Inflammatory macrophage treated with lipopolysaccharide for 4 hours (primary cell): ENCODE measurements at places on chromosomes 1 and 21.

- DNase-seq: no peak
These were observed 22.3 kb upstream of the TTF2 start for GRCh38 chr1:117037802-117038201.

DNA sequence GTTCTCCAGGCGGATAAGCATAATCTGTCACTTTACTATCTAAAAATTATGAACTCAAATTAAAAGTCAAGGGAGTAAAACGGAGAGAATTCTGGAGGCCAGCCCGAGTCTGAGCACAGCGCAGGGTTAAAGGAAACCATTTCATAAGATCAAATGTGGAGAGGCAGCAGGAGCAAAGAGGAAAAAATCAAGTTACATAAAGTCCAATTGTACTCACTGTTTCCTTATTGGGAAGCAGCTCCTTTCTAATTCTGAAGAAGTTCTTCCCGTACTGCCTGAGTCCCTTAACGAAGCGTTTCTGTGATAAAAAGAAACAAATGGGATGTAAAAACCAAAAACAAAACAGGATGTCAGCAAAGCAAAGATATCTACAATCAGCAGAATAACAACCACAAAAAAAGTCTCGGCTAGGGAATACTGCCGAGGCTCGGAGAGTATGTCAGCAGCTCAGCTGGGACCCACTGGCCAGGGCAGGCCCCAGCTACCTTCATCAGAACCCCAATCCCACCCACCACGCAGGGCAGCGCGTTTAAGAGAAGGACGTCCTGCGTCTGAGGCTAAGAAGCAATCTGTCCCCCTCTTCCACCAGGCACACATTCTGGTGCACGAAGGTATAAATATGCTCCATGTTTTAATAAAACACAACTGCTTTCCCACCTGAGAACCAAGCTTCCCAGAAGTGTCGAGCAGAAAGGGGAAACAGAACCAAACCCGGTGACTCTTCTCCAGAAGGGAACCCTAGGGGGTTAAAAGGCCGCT, 104.8 kb downstream of the SLC45A1 start:
- DNase-seq: peak; percentile 40

DNA sequence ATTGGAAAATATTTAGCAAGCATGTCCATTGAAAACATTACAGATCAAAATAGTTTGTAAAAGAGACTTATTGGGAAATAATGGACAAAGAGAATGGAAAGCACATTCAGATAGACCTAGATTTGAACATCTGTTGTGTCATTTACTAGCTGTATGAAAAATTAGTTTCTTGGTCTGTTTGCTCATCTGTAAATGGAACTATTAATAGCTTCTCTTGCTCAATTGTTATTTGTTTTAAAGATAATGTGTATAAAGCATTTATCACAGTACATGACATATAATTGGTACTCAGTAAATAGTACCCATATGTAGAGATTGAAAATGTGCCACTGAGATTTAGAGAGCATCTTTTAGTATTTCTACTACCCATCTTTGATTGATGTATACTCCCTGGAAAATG, 25.9 kb downstream of the RPAP2 start:
- DNase-seq: no peak

- DNase-seq: no peak
These were observed at the start of gene PTPRF for GRCh38 chr1:43530483-43531106. Gene PTPRF (plus strand): TSS chr1:43530883. CDS start chr1:43545076, 14,193 bp downstream.

- DNase-seq: no peak
These were observed 582.7 kb downstream of the PTPRC start for GRCh38 chr1:199221371-199222150.

DNA sequence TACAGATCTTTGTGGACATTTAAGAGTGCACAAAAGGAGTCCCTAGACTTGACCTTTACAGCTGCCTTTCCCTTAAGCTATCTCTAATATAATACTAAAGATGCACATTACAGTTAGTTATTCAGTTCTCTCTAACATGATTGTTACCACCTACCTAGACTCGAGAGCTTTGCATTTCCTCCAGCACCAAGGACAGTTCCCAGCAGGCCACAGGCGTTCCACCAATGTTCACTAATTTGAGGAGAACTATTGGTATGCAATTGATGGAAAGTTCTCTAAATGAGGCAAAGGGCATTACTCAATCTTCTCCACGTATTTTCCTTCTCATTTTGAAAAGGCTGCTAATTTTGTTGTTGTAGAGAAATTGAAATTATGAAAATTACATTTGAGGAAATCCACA, 5.4 kb upstream of the NTNG1 start:
- DNase-seq: no peak

- DNase-seq: peak; percentile 31
These were observed 20.4 kb upstream of the OR6N2 start for GRCh38 chr1:158801396-158801795.

- DNase-seq: no peak
These were observed 22.9 kb downstream of the CBR1 start for GRCh38 chr21:36092681-36093080.

GRCh38 chr1:218589487-218589886, 244.4 kb downstream of the TGFB2 start:
- no peak for DNase-seq

DNA sequence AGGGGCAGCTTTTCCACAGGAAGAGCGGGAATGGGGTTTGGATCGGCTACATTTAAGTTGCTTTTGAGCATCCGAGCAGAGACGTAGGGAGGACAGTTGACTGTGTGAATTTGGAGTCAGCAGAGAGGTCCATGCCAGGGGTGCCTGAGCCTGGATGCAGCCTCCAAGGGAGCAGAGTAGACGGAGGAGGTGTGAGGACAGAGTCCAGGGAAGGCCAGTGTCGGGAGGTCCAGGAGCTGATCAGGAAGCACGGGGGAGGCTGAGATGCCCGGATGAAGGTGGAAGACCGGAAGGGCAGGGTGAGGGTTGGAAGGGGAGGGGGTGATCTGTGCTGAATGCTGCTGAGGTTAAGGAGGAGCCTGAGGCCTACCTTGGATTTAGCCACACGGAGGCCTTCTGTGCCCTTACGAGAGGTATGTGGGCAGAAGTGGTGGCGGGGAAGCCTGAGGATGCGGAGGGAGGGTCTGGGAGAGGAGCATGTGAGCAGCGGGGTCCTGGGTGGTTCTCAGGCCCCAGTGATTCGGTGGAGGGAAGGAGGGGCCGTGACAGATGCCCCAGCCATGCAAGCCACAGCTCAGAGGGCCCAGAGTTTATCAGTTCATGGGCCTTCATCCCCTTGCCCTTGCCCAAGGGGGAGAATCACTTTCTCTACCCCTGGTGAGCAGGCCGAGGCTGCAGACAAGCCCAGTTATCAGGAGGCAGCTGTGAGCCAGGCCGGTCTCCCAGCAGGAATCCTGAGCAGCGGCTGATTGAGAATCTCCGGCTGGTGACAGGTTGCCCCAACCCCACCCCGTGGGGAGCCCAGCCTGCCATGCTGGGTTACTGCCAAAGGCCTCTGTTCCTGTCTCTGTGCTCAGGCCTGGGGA, 54.0 kb upstream of the ACTL8 start:
- no peak for DNase-seq

GRCh38 chr1:61264825-61265242, 182.5 kb downstream of the NFIA start:
- no peak for DNase-seq

DNA sequence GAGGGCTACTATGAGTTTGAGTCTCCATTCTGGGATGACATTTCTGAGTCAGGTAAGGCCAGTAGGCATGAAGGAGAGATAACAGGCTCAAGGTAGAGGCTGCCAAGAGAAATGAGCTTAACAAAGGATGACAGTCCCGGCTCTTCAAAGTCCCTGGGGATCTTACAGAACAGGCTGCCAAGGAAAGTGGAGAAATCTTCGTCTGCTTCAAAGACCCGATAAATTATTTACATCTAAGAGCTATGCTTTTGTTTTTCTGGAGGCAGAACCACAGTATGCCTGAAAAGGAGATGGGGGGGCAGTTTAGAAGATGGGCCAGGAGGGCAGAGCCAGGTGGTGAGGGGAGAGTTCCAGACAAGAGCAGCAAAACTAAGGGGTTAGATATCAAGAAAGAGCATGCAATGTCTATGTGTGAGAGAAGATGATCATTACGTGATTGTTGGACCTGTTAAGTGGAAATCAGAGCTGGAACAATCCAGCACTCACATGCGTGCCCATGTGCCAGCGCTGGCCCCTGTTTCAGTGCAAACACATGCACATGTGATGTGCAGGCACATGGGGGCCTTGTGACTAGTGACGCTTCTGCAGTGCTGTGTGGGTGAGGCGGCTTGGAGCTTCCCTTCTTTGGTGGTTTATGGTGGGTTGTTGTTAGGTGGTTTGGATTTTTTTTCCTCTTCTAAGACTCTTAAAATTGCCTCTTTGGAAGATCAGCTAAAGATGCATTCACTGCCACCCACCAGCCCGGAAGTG, 25.7 kb downstream of the CAMK1G start:
- peak; percentile 85 for DNase-seq

DNA sequence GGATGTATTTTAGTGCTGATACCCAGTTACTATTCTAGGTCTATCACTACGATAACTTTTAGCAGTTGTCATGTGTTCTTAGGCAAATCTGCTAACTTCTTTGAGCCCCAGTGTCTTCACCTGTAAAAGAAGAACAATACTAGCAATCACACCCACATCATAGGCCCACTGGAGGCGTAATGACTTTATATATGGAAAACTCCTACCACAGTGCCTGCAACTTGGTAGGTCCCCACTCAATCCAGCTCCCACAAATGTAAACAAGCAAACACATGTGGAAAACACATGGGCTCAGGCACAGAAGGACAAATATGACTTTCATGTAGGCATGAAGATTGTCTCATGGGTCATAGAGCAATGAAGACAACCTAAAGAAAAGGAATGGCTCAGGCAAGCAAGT, 115.8 kb downstream of the TBX19 start:
- DNase-seq: no peak

GRCh38 chr1:91011726-91012125, 10.1 kb downstream of the ZNF644 start:
- no peak for DNase-seq

- DNase-seq: peak; percentile 47
These were observed 127.2 kb downstream of the ZSCAN20 start for GRCh38 chr1:33599516-33600115.

DNA sequence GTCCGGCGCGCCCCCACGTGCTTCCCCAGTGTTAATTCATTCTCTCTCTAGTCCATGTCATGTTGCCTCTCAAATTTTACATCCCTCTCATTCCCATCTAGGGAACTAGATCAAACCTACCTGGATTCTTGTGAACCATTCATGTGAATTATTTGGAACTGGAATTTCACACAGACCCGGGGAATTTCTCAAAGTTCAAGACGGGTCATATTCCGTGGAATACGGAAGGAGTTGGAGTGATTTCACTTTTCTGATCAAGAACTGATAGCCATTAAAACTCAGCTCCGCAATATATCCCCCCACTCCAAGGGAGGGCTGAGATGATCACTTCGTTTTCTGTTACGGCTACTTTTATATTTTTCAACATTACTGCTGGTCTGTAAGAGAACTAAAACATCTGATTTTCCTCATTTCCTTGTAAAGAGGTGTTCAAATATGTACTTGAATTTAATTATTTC, 1.0 kb upstream of the ENO1 start:
- DNase-seq: no peak

GRCh38 chr21:37206496-37206895, 60.6 kb downstream of the VPS26C start:
- DNase-seq: peak; percentile 46

GRCh38 chr1:31791131-31791858, 24.5 kb downstream of the SPOCD1 start:
- DNase-seq: no peak

- no peak for DNase-seq
These were observed 144.1 kb downstream of the TNR start for GRCh38 chr1:175599212-175599705.

DNA sequence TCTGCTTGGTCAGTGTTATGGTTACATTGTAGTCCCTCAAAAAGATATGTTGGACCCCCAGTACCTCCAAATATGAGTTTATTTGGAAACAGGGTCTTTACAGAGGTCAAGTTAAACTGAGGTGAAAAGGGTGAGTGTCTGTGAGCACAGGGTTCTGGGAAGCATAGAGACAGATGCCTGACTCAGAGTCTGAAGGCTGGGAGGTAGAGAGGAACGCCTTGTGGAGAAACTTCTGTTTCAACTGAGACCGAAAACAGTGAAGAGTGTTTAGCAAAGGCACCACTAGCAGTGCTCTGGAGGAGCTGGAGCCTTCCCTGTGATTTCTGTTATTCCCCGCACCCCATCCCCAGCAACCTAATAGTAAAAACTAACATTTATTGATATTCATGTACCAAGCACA, 65.2 kb upstream of the LRRC8D start:
- DNase-seq: peak; percentile 61

DNA sequence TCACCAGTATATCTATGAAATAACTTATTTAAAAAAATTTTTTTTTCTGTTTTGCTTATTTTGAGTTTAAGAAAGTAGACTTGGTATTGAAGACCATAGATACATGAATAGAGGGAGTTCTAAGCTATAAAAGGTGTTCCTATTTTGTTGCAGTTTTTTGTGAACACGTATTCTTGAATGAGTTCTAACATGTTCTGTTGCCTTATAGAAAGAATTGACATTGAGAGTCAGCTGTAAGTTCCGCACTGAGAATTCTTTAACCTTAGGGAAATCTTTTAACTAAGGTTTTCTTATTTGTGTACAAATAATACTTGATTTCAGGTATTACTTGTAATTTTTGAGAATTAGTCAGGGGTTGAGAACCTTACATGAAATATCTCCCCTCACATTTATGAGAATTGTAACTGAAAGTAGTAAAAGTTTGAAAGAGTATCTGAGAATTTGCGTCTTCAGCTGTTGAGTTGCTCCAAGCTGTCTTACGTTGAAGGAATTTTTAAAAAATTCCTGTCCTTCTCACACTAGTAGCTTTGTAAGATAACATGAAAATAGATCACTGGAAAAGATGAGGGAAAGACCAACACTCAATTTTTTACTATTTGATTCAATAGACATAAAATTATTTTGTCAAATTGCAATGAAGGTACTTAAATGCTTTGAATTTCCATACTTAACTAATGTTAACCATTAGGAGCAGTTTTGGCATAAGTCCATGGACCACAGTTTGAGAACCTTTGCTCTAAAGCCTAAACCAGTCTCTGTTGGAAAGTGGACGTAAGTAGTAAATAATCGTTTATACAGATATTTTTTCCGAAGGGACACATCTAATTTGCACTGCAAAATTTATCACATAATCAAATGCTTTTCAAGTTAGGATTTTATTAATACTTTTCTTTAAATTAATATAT, 3.8 kb downstream of the DR1 start:
- no peak for DNase-seq

DNA sequence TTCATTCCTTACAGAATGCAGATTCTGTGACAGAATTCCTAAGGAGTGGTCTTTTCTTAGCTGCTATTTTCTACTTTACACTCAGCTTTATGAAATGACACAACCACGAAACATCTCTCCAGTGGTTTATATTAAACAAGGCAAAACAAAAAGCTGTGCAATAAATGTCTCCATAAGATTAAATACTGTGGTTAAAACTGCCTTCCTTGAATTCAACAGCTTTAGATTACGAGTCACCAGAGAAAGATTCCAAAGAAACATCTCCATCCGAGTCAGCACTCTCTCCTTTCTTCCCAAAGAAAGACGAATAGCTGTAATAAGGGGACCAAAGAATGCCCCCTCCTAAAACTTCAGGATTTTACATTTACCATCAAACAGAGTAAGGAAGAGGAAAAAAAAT, 4.6 kb upstream of the C1orf87 start:
- DNase-seq: no peak

- DNase-seq: no peak
These were observed 100.5 kb upstream of the HOOK1 start for GRCh38 chr1:59714219-59714618.

- peak; percentile 13 for DNase-seq
These were observed 168.5 kb downstream of the SMYD3 start for GRCh38 chr1:246338546-246338945.
